Left lung (tissue), 14 donors: ENCODE measurements at places on chromosomes 6 and 20. TPM values are rescaled to one million over a fixed set of nuclear protein-coding genes. Genes with fewer than 3 reads are reported as not detected.

- H3K36me3 ChIP-seq = no peaks in the 10 kb centered on the region
- no peak overlapping the region for H3K27ac ChIP-seq
- H3K27me3 ChIP-seq = no peaks in the 10 kb centered on the region
- H3K4me1 ChIP-seq = no peaks in the 10 kb centered on the region
Observed at GRCh38 chr20:21266191-21266536, 37.0 kb upstream of the XRN2 start.

GRCh38 chr6:105509506-105510331 is 106.8 kb upstream of the PREP start:
- H3K4me1 ChIP-seq = no peaks in the 10 kb centered on the region
- no peak overlapping the region for H3K4me3 ChIP-seq
- H3K36me3 ChIP-seq = no peaks in the 10 kb centered on the region
- H3K27me3 ChIP-seq = no peaks in the 10 kb centered on the region
- no peak overlapping the region for H3K27ac ChIP-seq
- DNase-seq = peak; percentile 28

DNA sequence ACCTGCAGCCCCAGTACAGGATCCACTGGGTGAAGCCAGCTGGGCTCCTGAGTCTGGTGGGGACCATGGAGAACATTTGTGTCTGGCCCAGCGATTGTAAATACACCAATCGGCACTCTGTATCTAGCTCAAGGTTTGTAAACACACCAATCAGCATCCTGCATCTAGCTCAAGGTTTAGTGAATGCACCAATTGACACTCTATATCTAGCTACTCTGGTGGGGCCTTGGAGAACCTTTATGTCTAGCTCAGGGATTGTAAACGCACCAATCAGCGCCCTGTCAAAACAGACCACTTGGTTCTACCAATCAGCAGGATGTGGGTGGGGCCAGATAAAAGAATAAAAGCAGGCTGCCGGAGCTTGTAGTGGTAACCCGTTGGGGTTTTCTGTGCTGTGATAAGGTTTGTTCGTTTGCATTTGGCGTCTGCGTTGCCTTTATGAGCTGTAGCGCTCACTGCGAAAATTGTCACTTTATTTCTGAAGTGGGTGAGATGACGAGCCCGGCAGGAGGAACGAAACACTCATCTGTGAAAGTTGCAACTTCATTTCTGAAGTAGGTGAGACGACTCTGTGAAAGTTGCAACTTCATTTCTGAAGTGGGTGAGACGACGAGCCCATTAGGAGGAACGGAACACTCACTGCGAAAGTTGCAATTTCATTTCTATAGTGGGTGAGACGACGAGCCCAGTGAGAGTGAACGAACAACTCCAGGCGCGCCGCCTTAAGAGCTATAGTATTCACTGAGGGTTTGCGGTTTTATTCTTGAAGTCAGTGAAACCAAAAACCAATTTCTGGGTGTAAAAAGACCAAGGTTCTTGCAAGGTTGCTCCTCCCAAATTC is 31.1 kb downstream of the SERPINB6 start:
- H3K27ac ChIP-seq = no peak overlapping the region
- no peaks in the 10 kb centered on the region for H3K4me1 ChIP-seq
- no peak overlapping the region for H3K4me3 ChIP-seq
- H3K36me3 ChIP-seq = no peaks in the 10 kb centered on the region
- no peak for DNase-seq

DNA sequence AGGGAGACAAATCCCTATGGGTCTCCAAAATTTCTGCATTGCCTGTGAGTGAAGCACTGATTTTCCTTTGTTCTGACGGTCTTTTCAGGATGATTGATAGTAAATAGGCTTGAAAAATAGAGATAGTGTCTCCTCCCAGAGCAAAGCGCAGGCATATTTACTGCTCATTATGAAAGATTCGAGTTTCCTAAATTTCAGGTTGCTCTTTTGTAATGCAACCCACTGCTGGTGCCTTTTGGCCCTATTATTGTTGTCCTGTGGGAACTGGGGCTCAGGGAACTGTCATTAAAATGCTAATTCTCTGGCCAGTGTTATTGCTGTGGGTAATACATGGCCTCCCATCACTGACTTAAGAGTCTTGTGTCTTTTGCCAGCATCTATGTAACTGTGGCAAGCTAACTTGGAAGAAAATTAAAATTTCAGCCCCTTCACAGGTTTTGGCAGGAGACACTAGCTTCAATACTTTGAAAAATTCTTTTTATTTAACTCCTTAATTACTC is 754.1 kb upstream of the MAP3K7 start:
- H3K4me3 ChIP-seq = no peak overlapping the region
- H3K36me3 ChIP-seq = no peaks in the 10 kb centered on the region
- no peaks in the 10 kb centered on the region for H3K27me3 ChIP-seq
- no peaks in the 10 kb centered on the region for H3K4me1 ChIP-seq

GRCh38 chr6:14026831-14027539 is 90.6 kb upstream of the CD83 start:
- DNase-seq = no peak
- H3K27me3 ChIP-seq = no peaks in the 10 kb centered on the region
- no peaks in the 10 kb centered on the region for H3K36me3 ChIP-seq
- no peaks in the 10 kb centered on the region for H3K4me1 ChIP-seq
- H3K27ac ChIP-seq = no peak overlapping the region
- H3K4me3 ChIP-seq = no peak overlapping the region

DNA sequence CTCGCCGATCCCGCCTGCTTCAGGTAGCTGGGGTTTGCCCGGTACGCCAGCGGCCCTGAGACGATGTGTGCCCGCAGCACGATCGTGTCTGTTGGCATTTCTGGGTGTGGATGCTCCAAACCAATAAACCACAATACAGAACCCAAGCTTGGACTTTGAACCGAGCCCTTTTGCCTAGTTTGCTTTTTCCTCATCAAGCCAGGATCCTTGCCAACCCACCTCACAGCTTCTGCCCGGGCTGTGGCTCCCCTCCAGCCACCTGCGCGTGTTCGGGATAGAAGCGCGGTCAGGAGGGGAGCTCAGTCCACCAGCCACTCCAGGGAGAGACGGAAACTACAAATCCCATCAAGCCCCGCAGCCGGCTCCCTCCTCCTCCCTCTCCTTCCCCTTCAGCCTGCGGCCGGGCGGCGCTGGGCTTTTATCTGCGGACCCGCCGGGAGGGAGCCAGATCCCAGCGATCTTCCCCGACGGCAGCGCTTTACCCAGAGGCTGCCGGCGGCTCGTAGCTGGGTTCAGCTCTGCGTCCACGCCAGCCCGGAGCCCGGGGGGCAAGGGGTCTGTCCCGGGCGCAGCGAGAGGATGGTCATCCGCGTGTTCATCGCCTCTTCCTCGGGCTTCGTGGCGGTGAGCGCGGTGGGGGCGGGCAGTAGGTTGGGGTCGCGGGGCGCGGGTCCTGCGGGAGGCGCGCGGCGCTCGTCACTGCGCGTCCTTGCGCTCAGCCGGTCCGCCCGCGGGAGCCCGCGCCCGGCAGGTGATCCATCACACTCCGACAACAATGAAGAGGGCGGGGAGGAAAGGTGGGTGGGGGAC is at the start of gene SH3BGRL2:
Gene SH3BGRL2 (plus strand): TSS at position 447 of the 810 bp plus-strand sequence. CDS start 133 bp downstream, at position 580.
- no peaks in the 10 kb centered on the region for H3K36me3 ChIP-seq
- H3K27me3 ChIP-seq = peaks cover 31% of the 10 kb centered on the region
- H3K4me3 ChIP-seq = peak within 1 kb of the TSS; percentile 56
- peak within 1 kb of the TSS; percentile 75 for H3K27ac ChIP-seq
- no peaks in the 10 kb centered on the region for H3K4me1 ChIP-seq

DNA sequence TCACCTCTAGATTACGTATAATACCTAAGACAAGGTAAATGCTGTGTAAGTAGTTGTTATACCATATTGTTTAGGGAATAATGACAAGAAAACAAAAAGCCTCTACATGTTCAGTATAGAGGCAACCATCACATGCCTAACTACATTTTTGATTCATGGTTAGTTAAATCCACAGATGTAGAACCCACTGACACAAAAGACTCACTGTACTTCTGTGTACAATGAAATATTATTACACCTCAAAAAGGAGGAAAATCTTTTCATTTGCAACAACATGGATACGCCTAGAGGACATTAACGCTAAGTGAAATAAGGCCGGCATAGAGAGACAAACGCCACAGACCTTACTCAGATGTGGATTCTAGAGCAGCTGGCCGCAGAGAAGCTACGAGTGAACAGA is 50.5 kb downstream of the NINL start:
- peaks cover 4% of the 10 kb centered on the region for H3K4me1 ChIP-seq
- no peaks in the 10 kb centered on the region for H3K36me3 ChIP-seq
- H3K4me3 ChIP-seq = no peak overlapping the region
- no peak overlapping the region for H3K27ac ChIP-seq
- no peak for DNase-seq

FAM83C gene
- not detected for total RNA-seq

- no peaks in the 10 kb centered on the region for H3K36me3 ChIP-seq
- H3K27me3 ChIP-seq = no peaks in the 10 kb centered on the region
- no peak for DNase-seq
- H3K4me3 ChIP-seq = no peak overlapping the region
Observed at GRCh38 chr20:63635431-63636141, 8.7 kb upstream of the GMEB2 start.

DNA sequence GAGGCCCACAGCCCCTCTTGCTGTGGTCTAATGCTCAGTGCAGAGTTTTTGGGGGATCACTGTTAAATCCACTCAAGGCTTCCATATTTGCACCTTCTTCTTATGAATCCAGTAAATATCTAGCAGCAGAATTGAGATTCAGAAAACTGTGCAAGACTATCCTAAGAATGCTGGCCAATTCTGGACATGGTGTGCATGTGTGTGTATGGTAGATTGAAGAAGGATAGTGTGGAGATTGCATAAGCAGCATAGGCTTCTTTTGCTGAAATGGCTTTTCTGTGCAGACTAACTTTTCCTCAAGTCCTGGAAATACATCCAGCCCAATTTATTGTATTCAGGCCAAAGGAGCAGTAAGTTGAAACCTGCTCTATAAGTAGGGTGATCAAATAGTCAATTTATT is 39.7 kb downstream of the FBXO9 start:
- H3K4me3 ChIP-seq = no peak overlapping the region
- no peak for DNase-seq
- H3K4me1 ChIP-seq = no peaks in the 10 kb centered on the region
- H3K36me3 ChIP-seq = no peaks in the 10 kb centered on the region
- H3K27me3 ChIP-seq = no peaks in the 10 kb centered on the region

- no peak for DNase-seq
- H3K4me1 ChIP-seq = peaks cover 67% of the 10 kb centered on the region
- peaks cover 100% of the 10 kb centered on the region for H3K27me3 ChIP-seq
- H3K36me3 ChIP-seq = no peaks in the 10 kb centered on the region
- H3K27ac ChIP-seq = no peak overlapping the region
Observed at GRCh38 chr20:21509079-21509596, 4.7 kb downstream of the NKX2-2 start.
